Activated CD4-positive, alpha-beta T cell treated with anti-CD3 and anti-CD28 coated beads for 36 hours (primary cell): ENCODE measurements at places on chromosomes 2 and 18. TPM values are rescaled to one million over a fixed set of nuclear protein-coding genes. Genes with fewer than 3 reads are reported as not detected.
A peak's percentile ranks its signal among the peaks of the same experiment; 100 is the strongest.

- no peak for DNase-seq
Measured at GRCh38 chr18:24386681-24387080, 10.9 kb downstream of the OSBPL1A start.

- DNase-seq: no peak
Measured at GRCh38 chr2:217935235-217935879, 67.4 kb downstream of the TNS1 start.

DNA sequence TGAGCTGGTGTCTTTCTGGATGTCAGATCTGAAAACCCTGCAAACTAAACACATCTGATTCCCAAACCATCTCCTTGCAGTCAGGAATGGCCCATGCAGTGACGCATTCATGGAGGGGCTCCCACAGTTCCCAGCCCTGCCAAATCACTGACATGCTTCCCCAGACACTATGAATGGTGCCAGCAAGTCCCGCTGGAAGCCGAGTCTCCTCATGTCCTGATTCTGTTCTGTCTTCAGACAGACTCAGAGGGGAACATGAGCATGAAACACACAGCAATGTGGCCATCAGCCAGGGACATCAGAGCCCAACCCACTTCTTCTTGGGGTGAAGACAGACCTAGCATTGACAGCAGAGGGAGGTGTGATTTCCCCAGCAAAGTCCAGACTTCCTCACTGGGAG lies 83.7 kb downstream of the TTC32 start:
- no peak for DNase-seq

GRCh38 chr2:240718896-240719490 lies 27.3 kb downstream of the AQP12A start:
- DNase-seq: no peak

- no peak for DNase-seq
Measured at GRCh38 chr2:237257471-237257951, 156.5 kb downstream of the COL6A3 start.

GRCh38 chr2:56688661-56689060 lies 504.9 kb downstream of the CCDC85A start:
- DNase-seq: no peak

GRCh38 chr2:174632841-174633622 lies 35.4 kb upstream of the WIPF1 start:
- DNase-seq: peak; percentile 32

DNA sequence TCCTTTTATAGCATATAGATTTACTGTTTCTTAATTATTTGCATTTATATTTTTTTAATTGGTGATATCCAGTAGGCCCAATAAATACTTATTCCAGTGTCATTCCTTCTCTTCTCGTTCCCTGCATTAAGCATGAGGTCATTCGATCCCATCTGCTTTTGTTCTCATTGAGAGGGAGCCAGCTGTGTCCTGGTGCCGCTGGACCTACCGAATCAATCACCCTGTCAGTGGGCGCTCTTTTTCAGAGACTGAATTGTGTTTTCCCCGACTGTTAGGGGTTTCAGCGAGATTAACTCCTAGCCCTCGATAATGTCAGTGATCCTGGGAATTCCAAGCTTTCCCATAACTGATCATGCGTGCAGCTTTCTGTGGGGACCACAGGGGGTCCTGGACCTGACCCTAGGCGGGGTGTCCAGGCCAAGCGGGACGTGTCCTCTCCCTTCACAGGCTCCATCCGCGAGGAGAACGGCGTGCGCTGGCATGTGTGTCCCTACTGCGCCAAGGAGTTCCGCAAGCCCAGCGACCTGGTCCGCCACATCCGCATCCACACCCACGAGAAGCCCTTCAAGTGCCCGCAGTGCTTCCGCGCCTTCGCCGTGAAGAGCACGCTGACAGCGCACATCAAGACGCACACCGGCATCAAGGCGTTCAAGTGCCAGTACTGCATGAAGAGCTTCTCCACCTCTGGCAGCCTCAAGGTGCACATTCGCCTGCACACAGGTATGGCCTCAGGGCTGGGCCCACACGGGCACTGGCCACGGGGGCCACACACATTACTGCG lies 72.4 kb downstream of the ZNF236 start:
- DNase-seq: no peak

DNA sequence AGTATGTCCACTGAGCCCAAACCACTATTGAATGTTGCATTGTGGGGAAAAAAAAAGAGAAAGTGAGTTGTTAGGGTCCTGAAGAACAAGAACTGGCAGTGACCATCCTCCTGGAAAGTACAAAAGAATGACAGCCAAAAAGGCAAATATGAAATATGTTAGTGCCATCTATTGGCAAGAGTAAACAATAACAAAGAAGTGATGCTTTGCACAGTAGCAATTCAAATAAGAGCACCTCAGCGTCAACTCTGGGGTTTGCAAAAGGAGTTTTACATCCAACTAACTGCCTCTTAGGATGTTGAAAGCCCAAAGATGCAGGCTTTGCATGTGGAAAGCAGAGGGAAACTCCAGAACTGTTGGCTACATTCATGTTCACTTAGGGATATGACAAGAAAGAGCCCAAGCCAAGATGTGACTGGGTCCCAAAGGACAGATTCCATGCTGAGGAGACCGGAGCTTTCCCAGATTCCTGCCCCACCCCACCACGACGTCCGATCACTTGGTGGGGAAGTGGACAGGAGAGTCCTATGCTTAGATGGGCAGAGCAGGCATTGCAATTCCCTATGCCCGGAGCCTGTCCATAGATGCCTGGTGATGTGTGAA lies 15.6 kb downstream of the TRABD2A start:
- no peak for DNase-seq

DNA sequence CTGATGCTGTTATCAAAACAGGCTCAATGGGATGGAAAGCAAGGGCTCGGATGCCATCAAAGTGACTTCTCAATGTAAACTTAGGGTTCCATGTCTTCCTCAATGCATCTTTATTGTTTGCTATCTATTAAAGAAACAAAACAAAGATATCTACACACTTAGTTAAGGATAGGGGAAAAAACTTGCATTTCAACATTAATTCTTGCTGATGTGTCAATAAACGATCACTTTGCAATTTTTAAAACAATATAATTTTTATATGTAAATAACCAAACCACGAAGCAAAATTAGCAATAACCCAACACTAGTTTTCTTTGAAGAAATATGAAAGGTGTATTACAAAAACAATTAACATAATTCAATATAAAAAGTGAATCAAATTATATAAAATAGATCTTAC lies 96.7 kb downstream of the STRN start:
- DNase-seq: no peak

GRCh38 chr2:168396131-168396530 lies 59.9 kb upstream of the CERS6 start:
- no peak for DNase-seq

Gene ARHGAP25
- total RNA-seq: 73.2 TPM

Gene FEV
- total RNA-seq: not detected

Gene GALR1
- not detected for total RNA-seq

Gene SMYD1
- not detected for total RNA-seq

Gene CFAP221
- total RNA-seq: not detected

Gene IL36A
- total RNA-seq: not detected
